ENCODE measurements at places on chromosomes 12 and 14.

GRCh38 chr14:79730953-79731352 is 480.4 kb downstream of the DIO2 start:
- DNase-seq, result no peak

GRCh38 chr12:4151362-4152121 is 122.0 kb upstream of the CCND2 start:
- DNase-seq, result no peak

DNA sequence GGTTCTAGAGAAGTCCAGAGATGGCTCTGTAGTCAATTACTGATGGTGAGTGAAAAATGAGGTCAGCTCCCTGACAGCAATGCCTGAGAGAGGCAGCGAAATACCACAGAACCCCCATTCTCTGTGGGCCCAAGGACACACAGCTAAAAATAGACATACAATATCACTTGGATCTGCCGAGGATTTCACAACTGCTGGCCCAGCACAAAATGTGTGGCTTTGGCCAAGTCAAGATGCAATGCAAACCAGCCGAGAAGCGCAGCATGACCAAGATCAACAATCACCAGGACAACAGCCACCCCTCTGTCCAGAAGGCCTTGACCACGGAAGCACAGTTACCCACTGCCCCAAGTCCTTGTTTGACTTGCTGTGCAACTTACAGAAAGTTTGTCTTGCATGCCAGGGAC is 52.2 kb downstream of the CKAP4 start:
- no peak for DNase-seq

GRCh38 chr12:51631591-51631990 is 40.6 kb downstream of the SCN8A start:
- peak; percentile 70 for DNase-seq

Data from islet precursor cell (in vitro differentiated cells).